LNCaP clone FGC (cell line): ENCODE measurements at places on chromosomes 5 and 9.

DNA sequence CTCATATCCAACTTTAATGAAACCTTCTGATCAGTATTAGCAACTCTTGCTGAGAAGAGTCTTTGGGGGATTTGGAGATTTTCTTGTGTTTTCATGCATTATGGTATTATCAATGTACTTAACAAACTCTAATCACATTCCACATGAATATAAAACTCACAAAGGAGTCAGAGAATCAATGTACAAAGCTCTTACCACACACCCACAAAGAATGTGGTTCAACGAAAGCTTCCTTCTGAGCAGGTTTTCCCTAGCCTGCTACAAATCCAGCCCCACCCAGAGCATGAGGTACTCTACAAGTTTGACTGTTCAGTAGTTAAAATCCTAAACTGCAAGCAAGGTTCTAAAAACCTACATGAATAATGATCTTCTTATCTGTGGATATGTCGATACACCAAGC, 210.1 kb downstream of the TARS1 start:
- no peak for DNase-seq

DNA sequence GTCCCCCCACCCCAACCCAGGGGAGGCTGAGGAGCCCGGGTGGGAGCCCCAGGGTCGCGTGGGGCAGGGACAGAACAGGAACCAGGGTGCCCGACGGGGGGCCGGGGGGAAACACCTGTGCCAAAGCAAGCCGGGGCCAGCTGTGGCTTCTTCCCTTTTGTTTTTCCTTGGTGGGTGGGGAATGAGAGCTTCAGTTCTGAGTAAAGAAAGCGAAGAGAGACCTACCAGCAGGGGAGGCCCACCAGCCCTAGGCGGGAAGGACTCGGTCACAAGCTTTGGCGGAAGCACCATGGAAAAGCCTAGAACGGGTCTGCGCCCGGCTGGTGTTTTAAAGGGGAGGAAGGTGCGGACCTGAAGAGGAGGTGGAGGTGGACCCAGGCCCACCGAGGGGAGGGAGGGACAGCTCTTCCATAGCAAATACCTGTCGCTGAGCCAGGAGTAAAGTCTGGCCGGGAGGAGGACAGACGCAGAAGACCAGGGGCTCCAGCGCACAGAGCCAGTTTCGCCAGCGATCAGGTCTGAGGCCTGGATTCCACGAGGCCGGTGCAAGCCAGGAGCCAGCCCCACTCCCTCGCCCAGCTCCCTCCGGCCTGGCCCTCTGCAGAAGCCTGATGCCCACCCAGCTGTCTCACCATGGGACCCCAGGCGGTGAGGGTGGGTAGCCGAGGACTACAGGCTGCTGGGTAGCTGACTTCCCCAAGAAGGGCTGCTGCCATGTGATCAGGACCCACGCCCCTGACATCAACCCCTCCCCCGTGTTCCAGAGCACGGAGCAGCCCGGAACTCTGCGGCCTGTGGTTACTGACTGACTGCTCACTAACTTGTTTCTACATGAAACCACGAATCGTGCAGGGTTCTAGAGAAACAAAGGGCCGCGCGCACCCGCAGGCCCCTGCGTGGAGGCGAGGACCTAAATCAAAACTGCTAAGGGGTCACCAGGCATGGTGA, 849 bp upstream of the MGAT1 start:
- DNase-seq: no peak

GRCh38 chr5:1642621-1643061, 118.9 kb upstream of the LPCAT1 start:
- DNase-seq: no peak

GRCh38 chr9:114666851-114667250, 9.2 kb upstream of the TEX53 start:
- no peak for DNase-seq

DNA sequence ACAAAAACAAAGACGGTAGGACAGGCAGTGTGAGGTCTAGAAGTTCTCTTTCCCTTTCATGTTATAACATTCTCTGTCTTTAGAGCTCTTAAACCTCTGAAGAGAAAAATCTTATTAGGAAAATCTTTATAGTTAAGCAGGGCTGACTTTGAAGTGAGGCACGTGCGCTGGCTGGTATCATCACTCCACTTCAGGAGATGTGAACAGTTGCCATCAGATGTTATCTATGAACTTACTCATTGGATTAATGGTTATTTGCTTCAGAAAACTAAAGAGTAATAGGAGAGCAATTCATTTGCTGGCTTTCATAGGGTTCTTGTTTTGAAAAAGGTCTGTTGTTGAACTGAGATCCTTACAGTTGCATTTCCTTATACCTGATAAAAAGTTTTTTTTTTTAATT, 25.7 kb downstream of the LRRTM2 start:
- peak; percentile 72 for DNase-seq

GRCh38 chr5:81230416-81230815, 2.7 kb upstream of the CKMT2 start:
- DNase-seq: no peak

GRCh38 chr5:63262185-63262981, 683.8 kb downstream of the LRRC70 start:
- peak; percentile 36 for DNase-seq

DNA sequence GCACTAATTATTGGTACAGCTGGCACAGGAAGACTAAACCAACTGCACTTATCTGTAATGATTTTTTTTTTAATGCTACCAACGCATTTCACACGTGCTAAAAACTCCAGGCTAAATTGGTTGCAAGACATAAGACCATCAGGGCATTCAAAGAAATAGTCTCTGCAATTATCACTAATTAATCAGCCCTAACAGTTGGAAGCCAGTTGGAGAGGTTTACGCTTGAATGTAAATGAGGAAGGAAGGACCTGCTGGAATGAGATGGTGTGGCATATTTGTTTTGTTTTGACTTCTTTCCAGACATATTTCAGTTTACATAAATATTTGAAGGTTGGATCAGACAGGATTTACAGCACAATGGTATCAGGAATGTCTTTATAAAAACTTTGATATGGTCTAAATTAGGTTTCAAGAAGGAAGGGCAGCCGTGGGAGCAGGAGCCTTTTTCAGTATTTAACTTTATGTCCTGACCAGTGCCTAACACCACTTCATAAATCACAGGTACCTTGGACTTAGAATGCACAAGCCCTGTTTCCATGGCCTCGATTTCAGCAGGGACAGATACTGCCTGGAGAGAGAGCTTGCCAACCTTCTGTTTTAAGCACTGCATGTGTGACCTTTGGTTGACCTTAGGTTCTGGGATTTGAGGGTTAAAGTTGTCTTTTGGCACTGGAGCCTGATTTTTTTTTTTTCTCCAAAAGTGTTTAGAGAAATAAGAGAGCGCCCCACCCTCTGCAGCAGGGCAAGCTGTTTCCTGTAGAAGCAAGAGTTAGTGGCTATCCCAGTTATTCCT, 199.8 kb upstream of the MAP3K1 start:
- no peak for DNase-seq

GRCh38 chr9:87193151-87193550, 245.8 kb upstream of the GAS1 start:
- no peak for DNase-seq

GRCh38 chr9:120151806-120152205, 428.2 kb downstream of the CDK5RAP2 start:
- DNase-seq: no peak

GRCh38 chr9:17721954-17722353, 143.1 kb downstream of the SH3GL2 start:
- no peak for DNase-seq

- no peak for DNase-seq
Measured at GRCh38 chr5:172800088-172800551, 29.1 kb upstream of the DUSP1 start.

- DNase-seq: no peak
Measured at GRCh38 chr5:145509336-145510136, 325.6 kb downstream of the PRELID2 start.

DNA sequence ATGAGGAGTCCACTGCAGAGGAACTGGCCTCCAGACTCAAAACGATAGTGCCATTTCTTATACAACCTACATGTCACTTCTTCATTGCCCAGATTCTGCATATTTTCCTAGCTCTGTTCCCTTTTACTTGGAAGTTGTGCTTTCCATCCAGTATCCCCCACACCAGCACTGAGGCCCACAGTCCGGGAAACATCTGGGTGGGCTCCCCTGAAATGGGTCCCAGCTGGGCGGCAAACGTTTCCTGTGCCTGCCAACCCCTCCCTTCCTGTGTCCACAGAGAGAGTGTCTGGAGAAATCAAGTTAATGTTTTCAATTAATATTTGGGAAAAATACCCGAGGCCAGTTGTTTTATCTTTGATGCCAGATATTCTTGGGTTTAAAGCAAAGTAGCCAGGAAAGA, 111.8 kb downstream of the COL23A1 start:
- no peak for DNase-seq

GRCh38 chr5:162217037-162217436, 149.5 kb downstream of the GABRG2 start:
- no peak for DNase-seq

DNA sequence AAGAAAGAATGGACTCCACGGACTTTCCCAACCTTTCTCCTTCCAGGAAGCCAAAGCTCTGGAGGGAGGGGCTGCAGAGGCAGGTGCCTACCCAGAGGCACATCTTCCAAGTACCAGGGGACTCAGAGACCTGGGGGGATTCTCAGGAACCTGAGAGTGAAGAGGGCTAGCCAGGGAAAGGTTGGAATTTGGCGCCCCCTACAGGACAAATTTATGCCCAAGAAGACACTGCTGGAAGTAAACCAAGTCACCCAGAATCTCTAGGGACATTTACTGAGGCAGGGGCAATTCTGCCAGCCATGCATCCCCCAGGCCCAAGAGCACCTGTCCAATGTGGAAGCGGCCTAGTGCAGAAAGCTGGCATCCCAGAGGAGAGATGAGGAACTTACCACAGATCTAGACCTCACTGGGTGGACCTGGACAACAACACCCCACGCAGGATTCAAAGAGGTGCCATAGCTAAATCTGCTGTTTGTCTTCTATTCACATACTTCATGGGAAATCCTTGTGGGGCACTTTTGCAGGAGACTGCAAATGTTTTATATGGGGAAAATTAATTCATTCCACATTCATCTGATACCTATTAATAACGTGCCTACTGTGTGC, 25.9 kb upstream of the IDNK start:
- no peak for DNase-seq

- DNase-seq: no peak
Measured at GRCh38 chr5:17340379-17340778, 122.9 kb downstream of the BASP1 start.

GRCh38 chr9:78062710-78063109, 31.1 kb upstream of the GNAQ start:
- no peak for DNase-seq

DNA sequence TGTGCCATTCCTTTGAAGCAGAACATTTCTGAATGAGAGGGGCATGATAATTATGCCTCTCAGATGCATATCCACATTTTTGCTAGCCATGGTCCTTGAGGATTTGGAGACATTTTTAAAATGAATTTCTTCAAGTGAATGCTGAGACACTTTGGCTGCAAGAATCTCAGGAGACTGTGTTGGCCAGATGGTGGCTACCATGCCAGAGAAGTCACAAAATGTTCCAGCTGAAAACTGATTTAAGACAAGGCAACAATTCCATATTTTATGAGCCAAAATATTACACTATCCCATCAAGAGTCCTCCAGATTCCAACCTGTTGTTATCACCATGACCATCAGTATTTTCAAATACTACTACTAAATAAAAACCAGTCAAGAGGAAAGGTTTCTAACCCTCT, 859.5 kb upstream of the DMAC1 start:
- DNase-seq: no peak

GRCh38 chr5:50863534-50864170, 197.2 kb downstream of the PARP8 start:
- DNase-seq: no peak

- DNase-seq: no peak
Measured at GRCh38 chr5:1776831-1777230, 22.8 kb downstream of the MRPL36 start.
